ENCODE measurements at places on chromosomes 2 and 18.

DNA sequence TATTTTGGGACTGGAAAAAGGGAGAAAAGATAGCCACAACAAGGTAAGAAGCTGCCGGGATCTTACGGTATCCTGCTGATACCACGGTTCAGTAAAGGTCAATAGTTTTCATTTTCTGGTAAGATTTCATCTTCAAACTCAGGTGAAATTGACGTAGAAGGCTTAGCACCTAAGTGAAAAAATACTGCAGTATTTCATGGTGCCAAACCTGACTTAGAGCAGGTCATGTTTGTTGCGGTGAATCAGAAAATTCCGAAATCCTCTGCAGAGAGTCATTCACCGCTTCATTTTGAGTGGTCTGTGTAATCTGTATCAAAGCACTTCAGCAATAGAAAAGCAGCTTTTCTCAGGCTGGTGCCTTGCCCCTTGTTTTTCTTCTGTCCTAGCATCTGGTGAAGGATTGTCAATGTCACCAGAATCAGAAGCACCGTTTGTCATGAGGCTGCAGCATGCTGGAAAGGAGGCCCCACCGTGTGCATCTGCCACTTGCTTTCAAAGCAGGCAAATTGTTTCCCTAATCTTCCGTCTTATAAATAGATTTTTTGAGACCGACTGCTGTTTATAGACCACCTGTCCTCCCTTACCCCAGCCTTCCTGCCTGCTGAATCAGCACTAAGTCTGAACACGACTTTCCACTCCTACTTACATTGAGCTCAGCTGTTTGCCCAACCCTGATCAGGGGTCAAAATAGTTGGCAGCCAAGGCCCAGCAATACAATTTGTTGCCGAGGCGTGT lies 156.3 kb downstream of the EML6 start:
- DNase-seq: no peak

DNA sequence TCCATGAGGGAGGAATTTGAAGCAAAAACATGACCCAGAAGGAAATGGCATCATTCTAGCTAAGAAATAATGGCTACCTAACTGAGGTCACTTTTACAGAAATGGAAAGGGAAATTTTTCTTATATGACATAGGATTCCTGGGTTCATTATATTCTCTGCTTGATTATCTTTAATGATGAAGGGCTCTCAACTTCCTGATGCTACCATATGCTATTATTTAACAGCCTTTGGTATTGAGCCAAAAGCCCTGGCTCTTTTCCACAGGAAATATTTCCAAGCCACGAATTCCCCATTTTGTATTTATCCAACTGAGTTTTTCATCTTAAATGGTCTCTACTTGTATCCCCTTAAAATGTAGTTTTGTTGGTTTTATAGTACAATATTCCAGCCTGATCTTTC lies 63.2 kb upstream of the NPAS2 start:
- no peak for DNase-seq

DNA sequence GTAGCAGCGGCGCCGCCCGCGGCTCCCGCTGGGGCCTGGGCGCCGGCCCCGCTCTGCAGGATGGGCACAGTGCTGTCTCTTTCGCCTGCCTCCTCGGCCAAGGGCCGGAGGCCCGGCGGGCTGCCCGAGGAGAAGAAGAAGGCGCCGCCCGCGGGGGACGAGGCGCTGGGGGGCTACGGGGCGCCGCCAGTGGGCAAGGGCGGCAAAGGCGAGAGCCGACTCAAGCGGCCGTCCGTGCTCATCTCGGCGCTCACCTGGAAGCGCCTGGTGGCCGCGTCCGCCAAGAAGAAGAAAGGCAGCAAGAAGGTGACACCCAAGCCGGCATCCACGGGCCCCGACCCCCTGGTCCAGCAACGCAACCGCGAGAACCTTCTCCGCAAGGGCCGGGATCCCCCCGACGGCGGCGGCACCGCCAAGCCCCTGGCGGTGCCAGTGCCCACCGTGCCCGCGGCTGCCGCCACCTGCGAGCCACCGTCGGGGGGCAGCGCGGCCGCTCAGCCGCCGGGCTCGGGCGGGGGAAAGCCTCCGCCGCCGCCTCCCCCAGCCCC lies 369 bp downstream of the CDK5R2 start:
- DNase-seq: no peak

DNA sequence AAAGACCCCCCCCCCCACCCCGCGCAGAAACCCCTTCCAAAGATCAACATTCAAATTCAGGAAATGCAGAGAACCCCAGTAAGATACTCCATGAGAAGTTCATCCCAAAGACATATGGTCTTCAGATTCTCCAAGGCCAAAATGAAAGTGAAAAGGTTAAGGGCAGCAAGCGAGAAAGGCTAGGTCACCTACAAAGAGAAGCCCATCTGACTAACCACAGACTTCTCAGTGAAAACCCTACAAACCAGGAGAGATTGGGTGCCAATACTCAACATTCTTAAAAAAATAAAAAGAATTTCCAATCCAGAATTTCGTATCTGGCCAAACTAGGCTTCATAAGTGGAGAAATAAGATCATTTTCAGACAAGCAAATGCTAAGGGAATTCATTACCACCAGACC lies 175.2 kb downstream of the RND3 start:
- DNase-seq: no peak

- DNase-seq: no peak
Measured at GRCh38 chr2:95036596-95037383, 11.3 kb downstream of the MAL start.

- no peak for DNase-seq
Measured at GRCh38 chr2:148447877-148448276, 196.7 kb upstream of the EPC2 start.

DNA sequence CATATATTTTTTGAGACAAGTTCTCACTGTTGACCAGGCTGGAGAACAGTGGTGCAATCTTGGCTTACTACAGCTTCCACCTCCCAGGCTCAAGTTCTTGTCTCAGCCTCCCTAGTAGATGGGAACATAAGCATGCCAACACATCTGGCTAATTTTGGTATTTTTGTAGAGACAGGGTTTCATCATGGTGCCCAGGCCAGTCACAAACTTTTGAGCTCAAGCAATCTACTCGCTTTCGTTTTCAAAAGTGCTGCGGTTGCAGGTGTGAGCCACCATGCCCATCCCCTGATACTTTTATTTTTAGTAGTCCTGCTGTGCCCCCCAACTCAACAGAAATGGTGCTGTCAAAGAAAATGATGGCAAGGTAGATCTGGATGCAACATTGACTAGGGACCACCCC lies 1127.3 kb downstream of the SUCLG1 start:
- no peak for DNase-seq

Measured in activated T-helper 1 cell treated with anti-CD3 and anti-CD28 coated beads, Interleukin-2, amount 50 U/mL, for 16 hours (primary cell).